ENCODE measurements at places on chromosomes 2 and 18. TPM values are rescaled to one million over a fixed set of nuclear protein-coding genes. Genes with fewer than 3 reads are reported as not detected.

DNA sequence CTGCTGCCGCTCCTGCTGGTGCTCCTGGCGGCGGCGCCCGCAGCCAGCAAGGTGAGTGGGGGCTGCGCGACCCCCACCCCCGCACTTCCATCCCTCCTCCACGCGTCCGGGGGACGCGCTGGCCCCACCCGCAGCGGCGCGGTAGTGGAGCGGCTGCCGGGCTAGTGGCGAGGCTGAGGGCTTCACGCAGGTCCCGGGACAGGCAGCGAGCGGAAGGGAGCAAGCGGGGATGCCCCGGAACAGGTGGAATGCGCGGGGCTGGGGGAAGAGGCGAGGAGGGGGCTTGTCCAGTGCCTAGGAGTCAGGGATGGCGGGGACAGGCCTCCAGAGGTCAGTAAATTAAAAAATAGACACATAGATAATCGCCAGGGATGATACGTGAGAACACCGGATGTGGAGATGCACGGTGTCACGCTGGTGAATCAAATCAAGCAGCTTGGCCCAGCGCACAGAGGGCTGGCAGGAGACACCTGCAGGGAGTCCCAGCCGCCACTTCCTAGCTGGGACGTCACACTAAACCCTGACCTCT, 403 bp downstream of the COL4A3 start:
- no peak for DNase-seq

- no peak for DNase-seq
Observed at GRCh38 chr18:74368901-74369705, 53.5 kb downstream of the C18orf63 start.

DNA sequence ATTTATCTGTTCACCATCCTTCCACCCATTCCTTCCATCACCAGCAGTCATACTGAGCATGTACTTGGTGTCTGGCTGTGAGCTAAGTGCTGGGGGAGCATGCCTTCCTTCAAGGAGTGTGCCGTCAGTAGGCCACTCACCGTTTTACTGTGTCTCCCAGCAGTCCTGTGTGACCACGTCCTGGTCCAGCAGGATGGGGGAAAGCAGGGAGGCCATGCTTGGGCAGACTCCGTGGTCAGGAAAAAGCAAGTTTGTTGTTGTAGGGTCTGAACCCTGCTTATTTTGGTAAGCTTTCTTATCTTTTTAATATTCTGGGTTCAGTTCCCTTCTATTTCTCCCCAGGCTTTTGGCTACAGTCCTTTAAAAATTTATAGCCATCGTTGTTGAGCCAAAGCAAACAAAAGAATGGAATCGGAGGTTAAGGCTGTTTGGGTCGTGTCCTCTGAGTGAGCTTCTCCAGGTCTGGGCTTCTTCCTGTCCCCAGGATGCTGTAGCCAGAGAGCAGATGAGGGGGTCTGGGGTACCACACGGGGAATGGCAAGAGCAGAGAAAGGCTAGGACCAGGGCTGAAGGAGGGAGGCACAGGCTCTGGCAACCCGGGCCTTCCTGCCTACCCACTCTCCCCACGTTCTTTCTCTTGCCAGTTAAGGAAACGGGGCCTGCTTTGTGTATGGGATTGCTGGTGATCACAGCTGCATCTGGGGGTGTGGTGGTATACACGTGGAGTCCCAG, 13.5 kb downstream of the SLC30A3 start:
- no peak for DNase-seq

DNA sequence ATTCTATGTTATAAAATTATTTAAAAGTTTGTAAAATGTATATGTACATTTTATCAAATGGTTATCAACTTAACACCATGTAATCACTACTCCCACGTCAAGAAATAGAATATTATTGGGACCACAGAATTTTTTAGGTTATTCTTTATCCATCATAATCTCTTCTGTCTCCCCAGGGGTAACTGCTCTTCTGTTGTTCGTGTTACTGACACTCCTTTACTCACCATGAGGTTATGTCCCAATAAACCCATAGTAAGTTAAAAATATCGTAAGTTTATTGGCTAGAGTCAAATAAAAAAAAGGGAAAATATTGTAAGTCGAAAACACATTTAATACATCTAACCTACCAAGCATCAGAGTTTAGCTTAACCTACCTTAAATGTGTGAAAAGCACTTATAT, 14.0 kb downstream of the OTX1 start:
- no peak for DNase-seq

DNA sequence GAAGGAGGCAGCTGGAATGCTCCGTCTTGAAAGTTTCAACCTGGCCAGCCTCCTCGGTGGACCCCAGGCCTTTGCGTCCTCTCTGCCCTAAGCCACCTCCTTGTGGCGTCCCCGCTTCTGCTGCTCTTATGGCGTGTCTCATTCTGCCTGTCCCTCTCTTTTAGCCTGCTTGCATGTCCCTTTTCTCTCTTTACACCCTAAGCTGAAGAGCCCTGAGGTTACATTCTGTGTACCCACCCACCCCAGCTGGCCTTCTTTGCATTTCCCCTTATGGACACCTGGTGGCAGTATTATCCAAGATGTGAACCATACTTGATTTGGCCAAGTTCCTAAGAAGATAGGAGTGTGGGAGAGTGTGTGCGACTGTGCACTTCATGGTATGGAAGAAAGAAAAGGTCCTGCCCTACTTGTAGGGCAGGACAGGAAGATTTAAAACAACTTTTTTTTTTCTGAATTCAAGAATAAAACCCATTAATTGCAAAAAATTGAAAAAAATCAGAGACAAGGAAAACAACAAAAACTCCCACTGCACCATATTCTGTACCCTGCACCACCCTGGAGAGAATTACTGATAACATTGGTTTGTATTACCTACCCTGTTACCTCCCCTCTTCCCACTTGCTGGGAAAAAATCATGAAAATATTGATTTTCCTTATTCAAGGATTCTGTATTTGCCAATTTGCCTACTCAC, 77.4 kb downstream of the DYSF start:
- no peak for DNase-seq

GRCh38 chr2:40165509-40165844, 286.4 kb downstream of the SLC8A1 start:
- DNase-seq = no peak

- DNase-seq = no peak
Observed at GRCh38 chr2:43049836-43050801, 176.3 kb downstream of the ZFP36L2 start.

- DNase-seq = no peak
Observed at GRCh38 chr18:43022874-43023273, 92.6 kb downstream of the RIT2 start.

- DNase-seq = no peak
Observed at GRCh38 chr2:164642946-164643555, 21.8 kb upstream of the GRB14 start.

- DNase-seq = no peak
Observed at GRCh38 chr2:203693242-203693879, 13.1 kb upstream of the CD28 start.

- DNase-seq = no peak
Observed at GRCh38 chr2:65754219-65754618, 321.8 kb upstream of the SPRED2 start.

DNA sequence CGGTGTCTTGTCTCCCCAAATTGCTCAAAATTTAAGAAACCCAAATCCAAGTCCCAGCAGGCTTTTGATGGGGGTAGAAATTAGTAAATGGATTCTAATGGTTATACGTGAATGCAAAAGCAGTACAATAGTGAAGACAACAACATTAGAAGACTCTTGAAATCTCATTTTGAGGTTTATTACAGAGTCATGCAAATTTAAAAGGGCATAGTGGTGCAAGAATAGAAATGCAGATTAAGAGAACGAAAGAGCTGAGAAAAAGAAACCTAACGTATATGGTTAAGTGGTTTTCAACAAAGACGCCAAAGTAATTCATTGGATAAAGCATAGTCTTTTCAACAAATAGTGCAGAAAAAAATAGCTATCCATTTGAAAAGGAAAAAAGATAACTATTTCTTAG, 33.2 kb upstream of the CXXC1 start:
- no peak for DNase-seq

DNA sequence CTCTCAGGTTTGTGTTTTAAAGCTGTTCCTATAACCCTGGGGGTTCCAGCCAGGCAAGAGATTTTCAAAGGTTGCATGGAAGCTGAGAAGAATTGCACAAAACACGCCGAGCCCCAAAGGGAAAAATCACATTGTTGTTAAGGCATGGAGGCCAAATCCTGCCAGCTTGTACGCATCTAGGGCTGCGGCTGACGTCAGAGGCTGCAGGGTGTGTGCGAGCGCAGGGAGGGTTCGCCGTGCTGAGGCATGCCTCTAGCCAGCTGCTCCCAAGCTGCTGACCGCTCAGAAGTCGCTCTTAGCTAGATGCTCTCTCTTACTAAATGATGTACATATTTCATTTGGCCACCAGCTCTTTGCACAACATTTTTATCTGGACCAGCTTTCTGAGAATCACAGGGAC, 191.8 kb downstream of the LPIN1 start:
- DNase-seq = peak; percentile 56

DNA sequence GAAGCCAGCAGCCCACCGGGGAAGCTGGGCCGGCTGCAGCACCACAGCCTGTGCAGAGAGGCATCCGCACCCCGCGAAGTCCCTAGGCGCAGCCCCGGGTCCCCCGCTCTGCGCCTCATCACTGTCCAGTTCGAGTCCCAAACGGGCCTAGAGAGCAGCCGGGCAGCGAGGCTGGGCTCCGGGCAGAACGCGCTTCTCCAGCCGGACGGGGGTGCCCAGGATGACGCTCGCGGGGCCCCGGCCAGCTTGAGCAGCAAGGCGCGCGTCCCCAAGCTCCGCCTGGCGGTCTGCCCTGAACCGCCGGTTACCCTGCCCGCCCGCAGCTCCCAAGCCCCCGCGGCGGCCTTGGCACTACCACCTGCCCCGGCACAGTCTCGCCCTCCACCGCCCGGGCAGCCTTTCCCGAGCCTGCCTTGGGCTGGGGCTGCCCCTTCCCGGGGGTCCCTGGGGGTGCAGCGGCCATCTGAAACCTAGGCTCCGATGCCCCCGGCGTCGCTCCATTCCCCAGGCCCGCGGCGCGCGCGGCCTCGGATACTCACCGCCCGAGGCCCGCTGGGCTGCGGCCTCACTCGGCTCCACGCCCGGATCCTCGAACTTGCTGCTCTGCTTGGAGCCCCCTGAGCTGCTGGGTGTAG, 591 bp downstream of the SLC16A14 start:
- DNase-seq = no peak

DNA sequence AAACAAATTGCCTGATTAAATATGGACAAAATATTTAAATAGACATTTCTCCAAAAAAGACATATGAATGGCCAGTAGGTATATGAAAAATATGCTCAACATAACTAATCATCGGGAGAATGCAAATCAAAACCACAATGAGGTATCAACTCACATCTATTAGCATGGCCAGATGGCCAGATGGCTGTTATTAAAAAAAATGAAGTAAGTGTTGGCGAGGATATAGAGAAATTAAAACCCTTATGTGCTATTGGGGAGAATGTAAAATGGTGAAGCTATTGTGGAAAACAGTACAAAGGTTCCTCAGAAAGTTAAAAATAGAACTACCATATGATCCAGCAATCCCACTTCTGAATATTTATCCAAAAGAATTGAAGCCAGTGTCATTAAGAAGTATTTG, 272.3 kb upstream of the ZNF804A start:
- DNase-seq = no peak

DNA sequence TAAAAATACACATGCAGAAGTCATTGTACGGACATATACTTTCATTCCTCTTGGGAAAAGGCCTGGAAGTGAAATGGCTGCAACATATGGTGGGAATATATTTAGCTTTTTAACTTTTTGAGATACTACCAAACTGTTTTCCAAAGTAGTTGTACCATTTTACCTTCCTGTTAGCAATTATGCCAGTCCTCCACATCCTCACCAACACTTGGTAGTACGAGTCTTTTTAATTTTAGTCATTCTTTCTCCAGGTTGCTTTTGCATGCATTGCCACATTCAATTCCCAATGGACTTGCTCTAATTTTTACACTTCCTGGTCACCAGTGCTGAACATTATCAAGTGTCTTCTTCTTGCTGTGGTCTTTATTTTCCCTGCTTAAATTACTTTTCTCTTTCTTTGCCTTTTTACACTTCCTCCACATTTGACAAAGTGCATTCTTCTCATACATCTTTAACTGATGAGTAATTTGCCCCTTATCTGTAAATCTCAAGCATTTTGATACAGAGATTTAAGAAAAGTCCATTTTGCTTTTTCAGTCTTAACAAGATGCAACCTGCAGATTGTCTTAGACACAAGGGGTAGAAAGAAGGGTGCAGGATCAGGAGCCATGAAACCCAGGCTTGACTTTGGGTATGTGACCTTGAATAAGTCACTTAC, 14.5 kb downstream of the VIT start:
- DNase-seq = no peak

GRCh38 chr18:29418136-29418535, 1241.2 kb upstream of the CDH2 start:
- peak; percentile 10 for DNase-seq

DNA sequence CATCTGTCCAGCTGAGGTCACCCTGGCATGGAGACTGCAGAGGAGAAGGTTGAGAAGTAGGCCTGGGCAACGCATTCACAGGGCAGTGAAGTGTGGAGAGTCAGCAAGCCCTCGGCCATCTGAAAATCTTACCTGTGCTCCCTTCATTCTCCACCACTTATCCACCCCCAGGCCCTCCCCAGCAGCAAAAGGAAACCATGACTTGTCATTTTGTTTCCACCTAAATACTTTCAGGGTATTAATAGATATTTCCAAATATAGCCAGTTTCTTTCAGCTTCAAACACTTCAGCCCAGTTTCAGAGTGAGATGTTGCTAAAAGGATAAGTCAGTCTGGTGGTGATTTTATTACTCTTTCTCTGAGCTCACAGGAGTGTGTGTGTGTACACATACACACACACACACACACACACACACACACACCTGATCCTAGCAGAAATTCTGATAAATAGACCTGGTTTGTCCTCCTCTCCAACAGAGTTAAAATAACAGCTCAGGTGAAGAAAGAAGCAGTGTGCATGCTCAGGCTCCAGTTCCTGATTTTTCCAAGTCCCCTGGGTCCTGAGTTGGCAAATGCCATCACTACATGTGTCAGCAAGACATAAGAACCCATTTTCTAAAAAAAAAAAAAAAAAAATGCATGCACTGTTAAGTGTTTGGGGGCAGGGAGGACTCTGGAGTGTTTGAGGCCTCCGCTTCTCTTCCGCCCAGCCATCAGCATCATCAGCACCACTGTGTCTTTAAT, 82.8 kb downstream of the LOXHD1 start:
- DNase-seq = no peak

Gene RUFY4
- not detected for polyA plus RNA-seq

Gene SLC4A5
- polyA plus RNA-seq = 0.25 TPM

Gene EVA1A
- polyA plus RNA-seq = 32.5 TPM

Gene SP5
- polyA plus RNA-seq = not detected

Gene MAP3K19
- not detected for polyA plus RNA-seq

Gene LYG2
- polyA plus RNA-seq = not detected

Gene CPLX4
- not detected for polyA plus RNA-seq

Gene ELAC1
- polyA plus RNA-seq = 5.9 TPM

Gene ANKRD30BL
- polyA plus RNA-seq = not detected

Gene UNC80
- polyA plus RNA-seq = not detected

Gene RGPD4
- not detected for polyA plus RNA-seq

Gene POTEI
- polyA plus RNA-seq = not detected

Gene PTPRN
- 11.7 TPM for polyA plus RNA-seq

Gene HOXD11
- not detected for polyA plus RNA-seq

Gene ANKRD23
- 0.81 TPM for polyA plus RNA-seq

Gene SPR
- polyA plus RNA-seq = 17.5 TPM

All from AG04450 (cell line).